ENCODE measurements at places on chromosomes 3 and 15.
A peak's percentile ranks its signal among the peaks of the same experiment; 100 is the strongest.

DNA sequence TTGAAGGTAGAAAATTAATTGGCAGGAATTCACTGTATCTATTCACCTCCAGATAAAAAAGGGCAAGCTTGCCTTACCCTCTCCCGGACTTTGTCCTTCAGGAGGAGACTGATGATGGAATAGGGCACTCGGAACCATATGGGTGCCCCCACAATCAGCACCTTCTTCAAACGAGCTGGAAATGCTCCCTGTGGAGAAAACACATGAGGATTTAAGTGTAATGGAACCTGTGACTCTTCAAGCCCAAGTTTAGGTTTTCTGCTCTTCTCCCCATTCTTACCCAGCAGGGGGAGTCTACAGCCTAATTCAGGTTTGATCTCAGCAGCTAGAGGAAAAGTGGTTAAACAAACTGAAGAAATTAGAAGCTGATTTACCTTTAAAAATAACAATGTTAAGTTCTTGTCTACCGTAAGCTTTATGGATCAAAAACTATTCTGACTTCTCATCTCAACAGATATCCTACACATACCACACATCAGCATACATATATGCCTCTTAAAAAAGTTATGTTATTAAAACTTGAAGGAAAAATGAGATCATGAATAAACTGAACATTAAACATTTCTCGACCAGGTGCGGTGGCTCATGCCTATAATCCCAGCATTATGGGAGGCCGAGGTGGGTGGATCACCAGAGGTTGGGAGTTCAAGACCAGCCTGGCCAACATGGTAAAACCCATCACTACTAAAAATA lies 57.5 kb upstream of the SIN3A start:
- H3K27me3 ChIP-seq: no peaks in the 10 kb centered on the region
- H3K27ac ChIP-seq: no peak overlapping the region
- DNase-seq: peak; percentile 73
- H3K4me1 ChIP-seq: no peaks in the 10 kb centered on the region
- peaks cover 13% of the 10 kb centered on the region for H3K36me3 ChIP-seq

- no peak overlapping the region for H3K4me3 ChIP-seq
- H3K4me1 ChIP-seq: no peaks in the 10 kb centered on the region
- no peak overlapping the region for H3K27ac ChIP-seq
- no peaks in the 10 kb centered on the region for H3K27me3 ChIP-seq
Observed at GRCh38 chr3:43043793-43044192, 62.1 kb downstream of the POMGNT2 start.

DNA sequence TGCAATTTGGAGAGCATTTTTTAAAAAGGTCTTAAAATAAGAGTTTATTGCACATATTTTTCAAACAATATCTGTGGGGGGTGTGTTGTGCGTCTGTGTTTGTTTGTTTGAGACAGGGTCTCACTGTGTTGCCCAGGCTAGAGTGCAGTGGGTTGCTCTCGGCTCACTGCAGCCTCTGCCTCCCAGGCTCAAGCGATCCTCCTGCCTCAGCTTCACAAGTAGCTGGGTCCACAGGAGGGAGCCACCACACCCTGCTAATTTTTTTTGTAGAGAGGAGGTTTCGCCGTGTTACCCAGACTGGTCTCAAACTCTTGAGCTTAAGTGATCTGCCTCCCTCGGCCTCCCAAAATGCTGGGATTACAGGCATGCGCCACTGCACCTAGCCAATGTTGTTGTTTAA lies 2.7 kb downstream of the MLF1 start:
- H3K36me3 ChIP-seq: no peaks in the 10 kb centered on the region
- H3K4me3 ChIP-seq: no peak overlapping the region
- H3K27ac ChIP-seq: no peak overlapping the region
- H3K27me3 ChIP-seq: peaks cover 2% of the 10 kb centered on the region

- H3K4me1 ChIP-seq: peaks cover under 1% of the 10 kb centered on the region
- DNase-seq: peak; percentile 22
- no peak overlapping the region for H3K27ac ChIP-seq
- H3K36me3 ChIP-seq: peaks cover 76% of the 10 kb centered on the region
Observed at GRCh38 chr3:184305577-184305976, 6.5 kb downstream of the PSMD2 start.

GRCh38 chr15:67781907-67782690 lies 43.2 kb upstream of the SKOR1 start:
- no peaks in the 10 kb centered on the region for H3K27me3 ChIP-seq
- no peak for DNase-seq
- H3K27ac ChIP-seq: no peak overlapping the region
- peaks cover 10% of the 10 kb centered on the region for H3K4me1 ChIP-seq

DNA sequence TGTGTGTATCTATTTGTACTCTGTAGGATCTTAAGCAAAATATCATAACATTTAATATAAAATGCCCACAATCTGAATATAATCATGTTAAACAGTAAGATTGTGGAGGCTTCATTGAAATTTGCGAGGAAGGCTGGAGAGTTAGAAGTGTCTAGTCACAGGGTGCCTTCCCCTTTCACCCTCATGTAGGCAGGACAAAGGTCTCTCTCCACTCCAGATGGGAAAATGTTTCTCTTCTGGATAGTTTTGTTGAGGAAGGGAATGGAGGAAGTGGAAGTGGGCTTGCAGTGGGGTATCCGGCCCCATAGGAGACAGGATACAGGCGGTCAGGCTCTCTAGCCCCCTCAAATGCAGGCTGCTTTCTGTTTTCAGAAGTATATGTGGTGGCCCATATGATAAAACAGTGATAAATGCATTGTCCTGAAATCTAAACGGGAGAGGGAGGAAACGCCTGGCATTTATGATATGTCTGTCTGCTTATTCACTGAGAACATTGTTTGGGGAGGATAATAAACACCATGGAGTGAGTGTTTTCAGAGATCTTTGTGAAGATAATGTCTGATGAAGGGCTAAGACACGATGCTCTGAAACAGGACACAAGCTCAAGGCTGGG lies 13.3 kb upstream of the MYZAP start:
- peaks cover 5% of the 10 kb centered on the region for H3K4me1 ChIP-seq
- H3K27ac ChIP-seq: no peak overlapping the region

Data from common myeloid progenitor, CD34-positive (primary cell).